Vagina (tissue), 2 donors: ENCODE measurements at places on chromosomes 4 and X. TPM values are rescaled to one million over a fixed set of nuclear protein-coding genes. Genes with fewer than 3 reads are reported as not detected.

GRCh38 chr4:26377328-26378311, 56.8 kb downstream of the RBPJ start:
- peaks cover 30% of the 10 kb centered on the region for H3K4me1 ChIP-seq
- H3K27me3 ChIP-seq = no peaks in the 10 kb centered on the region
- H3K36me3 ChIP-seq = no peaks in the 10 kb centered on the region
- H3K4me3 ChIP-seq = no peak overlapping the region
- no peak for DNase-seq

ZNF81 gene
- total RNA-seq = 6.9 TPM

SHISA3 gene
- total RNA-seq = 4.4 TPM

DNA sequence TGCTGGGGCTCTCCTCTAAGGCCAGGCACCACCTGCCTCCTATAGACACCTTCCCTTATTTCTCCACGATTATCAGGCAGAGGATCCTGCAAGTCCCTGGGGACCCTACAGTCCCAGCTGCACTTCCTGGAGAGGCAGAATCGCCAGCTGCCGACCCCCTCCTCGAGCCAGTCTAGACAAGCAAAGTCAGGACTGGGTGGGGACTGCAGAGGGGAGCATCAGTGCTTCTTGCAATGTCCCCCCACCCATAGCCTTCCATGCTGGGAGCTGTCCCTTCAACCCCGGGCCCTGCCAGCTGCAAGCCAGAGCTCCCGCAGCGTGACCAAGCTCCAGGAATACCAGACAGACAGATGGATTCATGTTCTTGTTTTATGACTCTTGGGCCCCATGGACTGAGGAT, 1.4 kb upstream of the CRMP1 start:
- no peaks in the 10 kb centered on the region for H3K36me3 ChIP-seq
- peaks cover 10% of the 10 kb centered on the region for H3K4me1 ChIP-seq
- no peak overlapping the region for H3K27ac ChIP-seq
- peaks cover 16% of the 10 kb centered on the region for H3K27me3 ChIP-seq
- H3K4me3 ChIP-seq = no peak overlapping the region

GRCh38 chrX:71056867-71057266, 11.3 kb downstream of the SNX12 start:
- no peaks in the 10 kb centered on the region for H3K36me3 ChIP-seq
- no peaks in the 10 kb centered on the region for H3K27me3 ChIP-seq
- H3K27ac ChIP-seq = no peak overlapping the region
- H3K4me1 ChIP-seq = no peaks in the 10 kb centered on the region
- no peak overlapping the region for H3K4me3 ChIP-seq

- no peak overlapping the region for H3K4me3 ChIP-seq
- DNase-seq = no peak
- peaks cover 4% of the 10 kb centered on the region for H3K4me1 ChIP-seq
- H3K27me3 ChIP-seq = no peaks in the 10 kb centered on the region
- no peaks in the 10 kb centered on the region for H3K36me3 ChIP-seq
Measured at GRCh38 chr4:181858741-181859140, 384.5 kb upstream of the TENM3 start.
